ENCODE measurements at places on chromosomes 1 and 21.

DNA sequence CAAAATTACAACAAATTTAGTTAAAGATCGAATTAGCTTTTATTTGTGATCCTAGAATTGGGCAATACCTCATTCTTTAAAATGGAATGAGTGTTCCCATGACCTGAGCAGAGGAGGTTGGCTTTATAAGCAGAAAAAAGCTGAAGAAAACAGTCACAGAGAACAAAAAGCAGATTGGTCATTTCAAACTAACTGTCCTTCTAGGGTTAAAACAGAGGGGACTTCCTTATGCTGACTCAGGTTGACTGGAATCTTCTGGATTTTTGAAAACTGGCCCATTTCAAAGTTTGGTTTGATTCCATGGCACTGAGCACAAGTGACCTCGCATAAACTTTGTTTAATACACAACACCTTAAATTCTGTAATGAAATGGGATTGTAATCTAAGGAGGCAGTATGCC lies 17.6 kb downstream of the NFASC start:
- DNase-seq: no peak

DNA sequence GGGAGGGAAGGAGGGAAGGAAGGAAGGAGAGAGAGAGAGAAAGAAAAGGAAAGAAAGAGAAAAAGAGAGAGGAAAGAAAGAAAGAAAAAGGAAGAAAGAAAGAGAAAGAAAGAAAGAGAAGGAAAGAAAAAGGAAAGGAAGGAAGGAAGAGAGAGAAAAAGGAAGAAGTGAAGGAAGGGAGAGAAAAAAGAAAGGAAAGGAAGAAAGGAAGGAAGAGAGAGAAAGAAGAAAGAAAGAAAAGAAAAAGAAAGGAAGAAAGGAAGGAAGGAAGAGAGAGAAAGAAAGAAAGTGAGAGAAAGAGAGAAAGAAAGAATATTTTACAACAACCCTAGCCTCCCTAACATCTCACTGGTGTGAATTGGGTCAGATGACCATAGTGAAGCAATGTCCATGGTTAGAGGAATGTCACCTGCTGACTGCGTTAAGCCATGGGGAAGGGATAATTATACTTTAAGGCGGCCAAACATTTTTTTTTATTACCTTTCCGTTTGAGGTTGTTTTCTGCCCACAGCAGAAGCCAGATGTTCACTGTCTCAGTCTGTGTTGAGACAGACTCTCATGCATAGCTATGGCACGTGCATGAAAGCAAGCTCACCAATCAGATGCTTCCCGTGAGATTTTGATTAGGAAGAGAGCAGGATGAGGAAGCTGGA lies 76.4 kb downstream of the SNRPE start:
- DNase-seq: no peak

DNA sequence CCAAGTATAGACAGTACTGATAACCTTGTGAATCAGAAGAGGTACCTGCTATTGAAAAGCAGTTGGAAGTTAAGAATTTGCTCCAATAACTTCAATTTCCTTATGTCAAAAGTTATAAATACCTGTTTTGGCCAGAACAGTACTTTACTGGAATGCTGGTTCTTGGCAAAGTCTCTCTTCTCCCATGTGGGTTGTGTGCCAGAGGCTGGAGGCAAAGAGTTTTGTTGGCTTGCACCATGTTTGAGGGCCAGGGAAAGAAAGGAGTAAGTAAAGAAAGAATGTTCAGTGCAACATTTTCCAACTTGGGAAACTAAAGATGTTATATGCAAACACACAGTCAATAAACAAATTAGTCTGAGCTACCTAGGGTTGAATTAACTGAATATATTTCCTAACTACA lies 67.0 kb upstream of the DYNLT5 start:
- DNase-seq: no peak

- DNase-seq: no peak
These were observed 138.5 kb downstream of the TNR start for GRCh38 chr1:175604942-175605286.

GRCh38 chr21:34337741-34338140 lies 26.1 kb upstream of the KCNE2 start:
- no peak for DNase-seq

- no peak for DNase-seq
These were observed 113.7 kb upstream of the KCTD3 start for GRCh38 chr1:215453440-215453839.

DNA sequence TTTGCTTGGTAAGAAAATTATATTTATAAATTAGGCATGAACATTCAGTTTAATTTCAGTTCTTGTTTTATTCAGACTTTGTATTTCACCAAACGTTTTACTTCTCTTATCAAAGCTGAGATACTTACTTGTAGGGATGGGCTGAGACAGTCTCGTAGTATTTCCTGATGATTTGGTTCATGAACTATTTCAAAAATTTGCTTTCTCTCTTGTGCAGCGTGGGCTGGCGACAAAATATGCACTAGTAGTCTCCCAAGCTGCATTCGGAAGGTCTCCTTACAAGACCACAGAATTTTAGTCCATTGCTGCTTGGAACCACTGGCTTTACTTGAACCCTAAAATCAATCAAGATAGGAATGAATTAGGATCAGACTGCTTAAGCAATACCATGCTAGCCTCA lies 91.7 kb upstream of the GNG4 start:
- no peak for DNase-seq

DNA sequence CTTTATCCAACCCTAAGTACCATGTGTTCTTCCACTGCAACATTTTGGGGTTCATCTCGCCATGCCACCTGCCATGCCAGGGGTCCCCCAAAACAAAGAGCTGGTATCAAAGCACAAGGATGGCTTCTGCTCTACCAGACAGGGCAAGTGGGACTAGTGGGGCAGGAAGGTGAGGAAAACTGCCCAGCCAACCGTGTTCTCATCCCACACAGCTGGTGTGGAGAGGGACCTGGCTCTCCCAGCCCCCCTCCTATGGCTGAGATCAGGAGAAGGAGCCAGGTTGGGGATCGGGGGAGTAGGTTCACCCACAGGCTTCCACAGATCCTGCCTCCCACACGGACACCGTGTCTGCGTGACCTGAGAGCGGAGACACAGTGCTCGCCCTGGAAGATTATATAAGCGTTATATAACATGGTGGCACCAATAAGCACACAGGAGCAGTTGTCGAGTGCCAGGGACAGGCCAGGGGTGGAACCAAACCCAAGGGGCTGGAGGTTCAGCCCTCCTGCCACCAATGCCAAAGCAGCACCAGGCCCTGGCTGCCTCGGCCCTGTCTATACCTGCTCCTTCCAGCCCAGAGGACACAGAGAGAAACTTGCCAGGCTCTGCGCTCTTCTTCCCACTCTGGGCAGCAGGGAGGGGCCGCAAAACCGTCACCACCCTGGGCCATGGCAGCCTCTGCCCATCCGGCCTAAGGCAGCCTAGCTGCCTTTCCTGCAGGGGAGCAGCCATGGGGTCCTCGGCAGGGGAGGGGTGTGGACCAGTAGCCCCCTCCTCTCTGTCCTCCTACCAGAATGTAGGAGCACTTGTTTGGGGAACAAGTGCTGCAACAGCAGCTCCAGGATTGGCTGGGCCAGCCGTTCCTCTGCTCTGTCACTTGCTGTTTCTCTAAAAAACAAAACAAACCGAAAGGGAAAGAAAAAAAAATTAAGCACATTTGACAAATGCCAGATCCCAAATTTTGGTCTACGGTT lies 43.5 kb downstream of the CD34 start:
- DNase-seq: no peak

DNA sequence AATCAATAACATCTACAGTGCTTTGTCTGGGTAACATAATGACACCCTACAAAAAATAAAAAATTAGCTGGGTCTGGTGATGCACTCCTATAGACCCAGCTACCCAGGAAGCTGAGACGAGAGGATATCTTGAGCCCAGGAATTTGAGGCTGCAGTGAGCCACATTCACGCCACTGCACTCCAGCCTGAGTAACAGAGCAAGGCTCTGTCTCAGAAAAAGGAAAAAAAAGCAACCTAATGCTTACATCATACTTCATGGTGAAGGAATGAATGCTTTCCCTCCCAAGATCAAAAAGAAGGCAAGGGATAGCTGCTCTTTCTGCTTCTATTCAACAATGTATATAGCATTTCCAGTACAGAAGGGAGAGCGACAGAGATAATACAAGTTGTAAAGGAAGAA lies 24.2 kb upstream of the CTTNBP2NL start:
- DNase-seq: no peak

Data from stimulated activated CD8-positive, alpha-beta memory T cell treated with anti-CD3 and anti-CD28 coated beads, Interleukin-7, amount 100 ng/mL, for 1 hour (primary cell).